ENCODE measurements at places on chromosomes 16 and 17.
A peak's percentile ranks its signal among the peaks of the same experiment; 100 is the strongest.

- DNase-seq, result peak; percentile 74
Observed at GRCh38 chr17:17781591-17782496, 54.9 kb downstream of the SREBF1 start.

GRCh38 chr16:11880007-11880406 lies 28.7 kb upstream of the RSL1D1 start:
- DNase-seq, result no peak

GRCh38 chr16:515175-515938 lies 12.2 kb upstream of the CAPN15 start:
- DNase-seq, result no peak

DNA sequence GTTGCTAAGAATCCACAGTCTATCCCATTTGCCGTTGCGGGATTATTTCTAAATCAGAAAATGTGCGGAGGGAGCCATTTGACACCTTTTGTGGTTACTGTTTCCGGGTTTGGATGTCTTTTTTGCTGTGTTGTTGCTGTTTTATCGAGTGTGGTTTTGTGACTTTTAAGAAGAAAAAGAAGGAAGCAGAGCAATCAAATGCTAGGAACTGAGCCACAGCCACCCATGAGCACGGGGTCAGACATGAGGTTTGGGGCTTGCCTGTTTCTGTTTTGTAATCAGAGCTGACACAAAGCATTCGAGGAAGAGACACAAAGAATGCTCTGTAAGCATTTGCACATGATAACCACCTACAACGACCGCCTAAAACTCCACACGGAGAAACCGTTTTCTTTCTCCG lies 53.1 kb upstream of the CHMP6 start:
- no peak for DNase-seq

- no peak for DNase-seq
Observed at GRCh38 chr16:85057212-85057889, 29.8 kb downstream of the KIAA0513 start.

GRCh38 chr17:34110315-34110714 lies 144.8 kb upstream of the CCL2 start:
- DNase-seq, result no peak

DNA sequence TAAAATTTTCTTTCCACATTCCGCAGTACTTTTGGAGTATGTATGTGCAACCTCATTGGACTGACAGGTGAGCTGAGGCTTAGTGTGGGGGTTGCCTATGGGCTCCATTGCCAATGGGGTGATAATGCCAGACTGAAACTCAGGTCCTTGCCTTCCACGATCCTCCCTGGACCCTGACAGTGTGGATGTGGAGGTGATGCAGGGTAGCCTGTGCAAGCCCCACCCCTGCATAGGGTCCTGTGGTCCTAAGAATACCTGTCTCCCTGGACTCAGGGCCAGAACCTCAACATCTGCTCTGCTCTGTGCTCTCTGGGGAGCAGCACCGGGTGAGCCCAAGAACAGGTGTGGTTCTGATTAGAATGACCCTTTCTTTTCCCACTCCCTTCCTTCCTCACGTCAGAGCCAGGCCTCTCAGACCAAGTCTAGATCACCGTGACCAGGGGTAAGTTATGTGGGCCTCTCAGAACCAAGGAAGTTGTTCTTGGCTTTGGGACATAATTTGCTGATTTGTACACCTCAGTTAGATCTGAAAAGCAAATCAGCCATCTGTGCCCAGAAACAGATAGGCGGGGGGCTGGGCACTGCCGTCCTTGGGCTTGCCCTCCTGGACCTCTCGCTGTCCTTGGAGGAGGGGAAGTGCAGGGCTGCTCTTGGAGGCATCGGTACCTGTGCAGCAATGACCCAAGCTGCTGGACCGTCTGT lies 8.4 kb upstream of the TNS4 start:
- DNase-seq, result no peak

DNA sequence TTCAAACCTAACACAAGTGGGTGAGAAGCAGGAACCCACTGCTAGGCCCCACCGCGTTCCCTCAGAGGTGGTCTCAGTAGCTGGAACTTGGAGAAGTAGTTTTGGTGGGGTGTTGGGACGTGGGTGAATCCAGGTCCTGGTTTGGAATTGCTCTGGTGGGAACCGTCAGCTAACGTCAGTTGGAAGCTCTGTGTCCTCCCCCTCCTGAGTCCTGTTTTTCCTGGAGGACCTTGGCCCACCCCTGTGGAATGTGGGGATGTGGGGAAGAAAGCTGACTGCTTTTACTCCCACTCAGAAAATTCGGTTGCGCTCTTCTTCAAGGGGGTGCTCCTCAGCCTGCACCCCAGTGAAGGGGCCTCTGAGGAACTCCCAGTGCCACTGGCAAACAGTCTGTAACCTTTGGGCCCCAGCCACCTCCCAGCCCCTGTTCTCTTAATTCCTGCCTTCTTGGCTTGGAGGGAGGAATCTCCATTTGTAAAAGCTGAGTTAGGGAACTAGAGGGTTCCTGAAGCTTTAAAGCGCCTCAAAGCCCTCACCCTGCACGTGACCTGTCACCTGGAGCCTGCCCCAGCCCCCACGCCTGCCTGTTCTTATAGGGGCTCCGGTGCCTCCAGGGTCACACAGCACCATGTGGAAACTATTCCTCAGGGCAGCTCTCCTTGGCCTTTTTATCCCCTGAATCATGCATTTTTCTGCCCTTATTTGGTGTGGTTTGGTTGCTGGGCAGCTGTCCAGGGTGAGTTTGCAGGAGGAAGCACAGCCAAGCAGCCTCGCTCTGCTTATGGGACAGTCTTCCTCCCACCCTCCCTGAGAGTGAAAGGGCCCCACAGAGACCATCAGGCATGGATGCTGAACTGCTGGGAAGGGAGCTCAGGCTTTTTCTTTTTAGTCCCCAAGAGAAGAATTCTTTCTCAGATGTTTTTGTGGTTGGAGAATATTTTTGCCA lies 16.2 kb upstream of the NAGLU start:
- peak; percentile 85 for DNase-seq
